ENCODE measurements at places on chromosomes 1 and 21. TPM values are rescaled to one million over a fixed set of nuclear protein-coding genes. Genes with fewer than 3 reads are reported as not detected.

Gene COL6A2
- total RNA-seq, result 389 TPM

Gene ZZZ3
- total RNA-seq, result 59.6 TPM

Gene ASCL5
- not detected for total RNA-seq

Gene DNALI1
- 11.5 TPM for total RNA-seq

- no peak overlapping the region for H3K4me3 ChIP-seq
- no peak for DNase-seq
- no peaks in the 10 kb centered on the region for H3K4me1 ChIP-seq
- H3K27me3 ChIP-seq, result peaks cover 60% of the 10 kb centered on the region
- H3K36me3 ChIP-seq, result no peaks in the 10 kb centered on the region
- no peak overlapping the region for H3K27ac ChIP-seq
These were observed 11.7 kb downstream of the IGSF21 start for GRCh38 chr1:18119289-18119688.

- H3K27me3 ChIP-seq, result no peaks in the 10 kb centered on the region
- no peak overlapping the region for H3K27ac ChIP-seq
- H3K4me3 ChIP-seq, result no peak overlapping the region
- no peaks in the 10 kb centered on the region for H3K36me3 ChIP-seq
These were observed 184.8 kb upstream of the COA6 start for GRCh38 chr1:234188454-234188792.

DNA sequence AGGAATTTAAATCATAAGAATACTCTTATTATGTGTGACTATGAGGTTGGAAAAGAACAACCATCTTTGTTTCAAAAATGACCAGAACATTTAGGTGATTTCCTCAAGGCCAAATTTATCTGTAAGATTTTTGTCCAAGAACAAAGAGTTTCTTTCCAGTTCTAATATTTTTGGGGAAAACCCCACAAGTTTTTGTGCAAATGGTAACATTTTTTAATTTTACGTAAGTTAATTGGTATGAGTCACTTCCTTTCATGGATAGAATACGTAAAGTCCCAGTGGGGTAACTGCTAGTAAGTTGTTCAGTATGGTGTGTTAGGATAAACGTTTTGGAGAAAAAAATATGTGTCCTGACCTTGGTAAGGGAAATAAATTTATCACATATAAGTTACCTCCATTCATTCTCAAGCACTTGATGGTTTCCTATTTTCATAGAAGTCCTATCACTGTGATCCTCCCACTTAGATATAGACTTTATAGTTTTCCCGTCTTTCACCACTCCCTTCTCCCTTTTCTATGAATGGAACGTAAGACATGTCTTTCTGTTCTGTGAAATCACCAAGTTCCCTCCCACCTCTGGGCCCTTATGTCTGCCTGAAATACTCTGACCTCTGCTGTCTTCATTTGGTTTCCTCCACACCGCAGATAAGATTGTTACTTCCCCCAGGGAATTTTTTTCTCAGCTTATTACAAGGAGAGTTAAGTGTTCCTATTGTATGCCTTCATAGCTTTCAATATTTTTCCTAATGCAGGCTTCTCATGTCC lies 34.9 kb upstream of the TSNAX start:
- H3K4me1 ChIP-seq, result no peaks in the 10 kb centered on the region
- DNase-seq, result no peak
- no peak overlapping the region for H3K4me3 ChIP-seq
- H3K36me3 ChIP-seq, result no peaks in the 10 kb centered on the region

GRCh38 chr1:6694121-6694713 lies 7.4 kb downstream of the DNAJC11 start:
- H3K4me1 ChIP-seq, result no peaks in the 10 kb centered on the region
- H3K27me3 ChIP-seq, result no peaks in the 10 kb centered on the region
- H3K36me3 ChIP-seq, result no peaks in the 10 kb centered on the region
- H3K4me3 ChIP-seq, result no peak overlapping the region
- no peak for DNase-seq

DNA sequence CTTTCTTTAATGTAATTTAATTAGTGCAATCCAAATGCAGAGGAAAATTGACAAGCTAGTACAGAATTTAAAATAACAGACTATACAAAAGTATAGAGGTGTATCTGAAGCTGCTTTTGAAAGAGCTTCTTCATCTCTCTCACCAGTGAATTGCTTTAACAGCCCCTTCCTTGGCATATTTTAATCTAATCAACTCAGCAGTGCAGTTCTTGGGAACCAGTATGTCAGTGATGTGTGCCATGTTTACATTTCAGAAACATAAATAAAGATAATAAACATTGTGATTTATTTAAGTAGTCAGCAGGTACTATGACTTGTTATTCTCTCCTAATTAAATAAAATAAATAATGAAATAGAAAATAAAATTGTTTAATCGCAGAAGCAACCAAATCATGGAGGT lies 1260.6 kb downstream of the NCAM2 start:
- H3K36me3 ChIP-seq, result no peaks in the 10 kb centered on the region
- H3K4me1 ChIP-seq, result no peaks in the 10 kb centered on the region
- H3K27me3 ChIP-seq, result no peaks in the 10 kb centered on the region
- H3K4me3 ChIP-seq, result no peak overlapping the region
- no peak overlapping the region for H3K27ac ChIP-seq

GRCh38 chr1:113205980-113206766 lies 133.2 kb downstream of the LRIG2 start:
- peak overlapping the region; percentile 43 for H3K27ac ChIP-seq
- peaks cover 25% of the 10 kb centered on the region for H3K4me1 ChIP-seq
- H3K36me3 ChIP-seq, result no peaks in the 10 kb centered on the region
- no peak overlapping the region for H3K4me3 ChIP-seq
- H3K27me3 ChIP-seq, result no peaks in the 10 kb centered on the region
- no peak for DNase-seq

- no peaks in the 10 kb centered on the region for H3K27me3 ChIP-seq
- no peak overlapping the region for H3K4me3 ChIP-seq
- H3K36me3 ChIP-seq, result no peaks in the 10 kb centered on the region
- H3K27ac ChIP-seq, result no peak overlapping the region
These were observed 74.6 kb downstream of the MAP3K7CL start for GRCh38 chr21:29205009-29205408.

DNA sequence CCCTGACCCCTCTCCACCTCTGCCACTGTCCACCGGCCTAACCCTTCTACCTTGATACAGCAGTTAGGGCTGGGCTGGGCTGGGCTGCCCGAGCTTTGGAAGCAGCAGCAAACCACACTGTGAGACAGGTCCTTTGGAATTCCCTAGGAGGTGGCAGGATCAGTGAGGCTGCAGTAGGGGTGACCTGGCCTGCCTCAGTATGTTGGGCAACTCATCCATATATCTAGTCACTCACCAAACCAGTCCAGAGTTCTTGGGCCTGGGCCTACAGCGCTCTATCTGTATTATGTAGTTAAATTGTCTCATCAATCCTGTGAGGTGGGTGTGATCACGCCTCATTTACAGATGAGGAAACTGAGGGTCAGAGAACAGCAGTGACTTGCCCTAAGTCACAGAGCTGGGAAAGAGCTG lies 13.3 kb upstream of the SYNC start:
- H3K27ac ChIP-seq, result peak overlapping the region; percentile 86
- no peaks in the 10 kb centered on the region for H3K36me3 ChIP-seq
- no peaks in the 10 kb centered on the region for H3K27me3 ChIP-seq
- peaks cover 18% of the 10 kb centered on the region for H3K4me1 ChIP-seq

GRCh38 chr1:8986814-8987190 lies 39.4 kb downstream of the SLC2A7 start:
- H3K36me3 ChIP-seq, result no peaks in the 10 kb centered on the region
- H3K27ac ChIP-seq, result no peak overlapping the region
- no peak overlapping the region for H3K4me3 ChIP-seq
- no peaks in the 10 kb centered on the region for H3K27me3 ChIP-seq
- H3K4me1 ChIP-seq, result no peaks in the 10 kb centered on the region

DNA sequence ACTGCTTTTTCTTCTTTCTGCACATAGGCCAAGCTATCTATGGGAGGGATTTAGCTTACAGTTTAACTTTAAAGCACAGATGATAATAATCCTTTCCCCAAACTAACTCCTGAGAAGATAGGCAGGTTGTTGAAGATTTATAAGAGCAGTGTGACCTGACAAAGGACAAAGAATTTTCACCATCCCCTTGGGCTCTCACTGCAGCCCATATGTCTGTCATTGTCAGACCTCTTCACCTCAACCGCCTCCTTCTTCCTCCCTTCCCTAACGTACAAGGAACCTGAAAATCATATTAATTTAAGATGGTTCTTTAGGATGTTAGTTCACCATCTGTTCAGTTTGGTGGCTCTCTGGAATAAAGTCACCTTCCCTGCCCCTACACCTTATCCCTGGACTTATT lies 5.0 kb downstream of the RNU1-2 start:
- no peak overlapping the region for H3K27ac ChIP-seq
- no peak overlapping the region for H3K4me3 ChIP-seq
- DNase-seq, result no peak

DNA sequence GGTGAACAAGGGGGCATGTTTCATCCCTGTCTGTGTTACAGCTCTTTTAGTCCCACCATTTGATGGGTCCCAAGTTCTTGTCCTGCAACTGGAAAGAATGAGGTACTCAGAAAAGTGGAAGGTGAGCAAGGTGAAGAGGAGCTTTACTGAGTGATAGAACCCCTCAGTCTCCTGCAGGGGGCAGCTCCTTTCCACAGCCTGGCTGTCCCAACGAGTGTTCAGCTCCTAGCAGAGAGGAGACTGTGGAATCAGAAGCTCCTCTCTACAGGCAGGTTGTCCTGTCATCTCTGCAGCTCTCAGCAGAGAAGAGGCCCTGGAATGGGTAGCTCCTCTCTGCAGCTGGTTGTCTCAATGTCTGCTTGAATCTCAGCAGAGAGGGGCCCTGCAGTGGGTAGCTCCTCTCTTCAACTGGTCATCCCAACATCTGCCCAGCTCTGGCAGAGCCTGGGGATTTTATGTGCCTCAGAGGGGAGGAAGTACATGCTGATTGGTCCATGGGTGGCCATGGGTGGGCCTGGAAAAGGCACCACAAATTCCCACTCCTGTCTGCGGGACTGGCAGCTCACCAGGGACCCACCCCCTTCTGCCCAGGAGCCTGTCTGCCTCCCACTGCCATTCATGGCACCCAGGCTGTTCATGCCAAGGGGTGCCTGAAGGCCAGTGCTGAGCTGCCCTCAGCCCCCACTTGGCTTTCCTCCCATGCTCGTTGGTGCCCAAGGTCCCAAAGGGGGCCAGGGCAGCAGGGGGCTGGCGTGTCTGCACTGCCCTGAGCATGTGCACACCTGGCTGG lies 25.7 kb downstream of the LDLRAD1 start:
- H3K27me3 ChIP-seq, result no peaks in the 10 kb centered on the region
- H3K4me1 ChIP-seq, result no peaks in the 10 kb centered on the region
- H3K36me3 ChIP-seq, result no peaks in the 10 kb centered on the region

- no peaks in the 10 kb centered on the region for H3K27me3 ChIP-seq
- H3K27ac ChIP-seq, result no peak overlapping the region
- no peaks in the 10 kb centered on the region for H3K4me1 ChIP-seq
- H3K4me3 ChIP-seq, result no peak overlapping the region
- DNase-seq, result no peak
- no peaks in the 10 kb centered on the region for H3K36me3 ChIP-seq
These were observed 356.3 kb upstream of the C1orf174 start for GRCh38 chr1:4256351-4256750.

- H3K4me3 ChIP-seq, result no peak overlapping the region
- H3K27me3 ChIP-seq, result peaks cover 9% of the 10 kb centered on the region
- no peaks in the 10 kb centered on the region for H3K36me3 ChIP-seq
- peaks cover 5% of the 10 kb centered on the region for H3K4me1 ChIP-seq
- peak; percentile 85 for DNase-seq
These were observed 3.5 kb upstream of the RIMS3 start for GRCh38 chr1:40668769-40669525.

DNA sequence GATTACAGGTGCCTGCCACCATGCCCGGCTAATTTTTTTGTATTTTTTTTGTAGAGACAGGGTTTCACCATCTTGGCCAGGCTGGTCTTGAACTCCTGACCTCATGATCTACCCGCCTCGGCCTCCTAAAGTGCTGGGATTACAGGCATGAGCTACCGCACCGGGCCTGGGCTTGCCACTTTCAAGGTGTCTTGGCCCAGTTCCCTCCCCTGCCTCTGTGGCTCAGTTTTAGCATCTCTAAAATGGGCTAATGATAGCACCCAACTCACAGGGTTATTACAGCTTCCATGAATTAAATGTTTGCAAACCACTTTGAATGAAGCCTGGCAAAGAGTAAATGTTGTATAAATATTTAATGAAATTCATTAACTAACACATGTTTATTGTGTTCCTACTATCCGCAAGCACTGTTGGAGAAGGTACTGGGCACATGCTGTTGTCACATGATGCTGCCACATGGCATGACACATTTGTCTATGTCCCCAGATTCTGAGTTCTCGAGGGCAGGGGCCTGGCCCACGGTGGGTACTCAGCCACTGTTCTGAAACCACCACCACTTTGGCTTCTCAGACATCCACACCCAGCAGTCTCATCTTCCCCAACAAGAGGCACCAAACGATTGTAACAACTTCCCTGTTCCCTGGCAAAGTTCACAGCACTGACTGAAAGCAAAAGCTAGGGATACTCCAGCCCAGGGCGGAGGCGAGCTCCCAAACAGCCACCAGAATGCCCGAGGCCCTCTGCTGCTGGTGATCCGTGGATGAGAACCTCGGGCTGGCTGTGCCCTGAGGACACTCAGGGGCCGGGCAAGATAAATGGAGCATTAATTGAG lies 9.7 kb downstream of the IFFO2 start:
- H3K36me3 ChIP-seq, result no peaks in the 10 kb centered on the region
- no peak for DNase-seq
- H3K4me3 ChIP-seq, result no peak overlapping the region
- H3K4me1 ChIP-seq, result peaks cover 58% of the 10 kb centered on the region
- H3K27ac ChIP-seq, result no peak overlapping the region

- H3K27me3 ChIP-seq, result no peaks in the 10 kb centered on the region
- H3K4me3 ChIP-seq, result no peak overlapping the region
- H3K36me3 ChIP-seq, result no peaks in the 10 kb centered on the region
- peak overlapping the region; percentile 94 for H3K27ac ChIP-seq
- DNase-seq, result no peak
These were observed 1.4 kb downstream of the S100A6 start for GRCh38 chr1:153534226-153534924.

- H3K27me3 ChIP-seq, result no peaks in the 10 kb centered on the region
- no peaks in the 10 kb centered on the region for H3K36me3 ChIP-seq
- DNase-seq, result peak; percentile 11
- no peak overlapping the region for H3K4me3 ChIP-seq
- H3K4me1 ChIP-seq, result no peaks in the 10 kb centered on the region
- H3K27ac ChIP-seq, result no peak overlapping the region
These were observed 35.1 kb downstream of the CLEC20A start for GRCh38 chr1:178461701-178462100.
